ENCODE measurements at places on chromosomes 1 and 21. TPM values are rescaled to one million over a fixed set of nuclear protein-coding genes. Genes with fewer than 3 reads are reported as not detected.

The SFPQ gene
- total RNA-seq = 356 TPM

The PPP1R8 gene
- 39.5 TPM for total RNA-seq

The MAP3K7CL gene
- total RNA-seq = 2.7 TPM

The LAMC1 gene
- 0.02 TPM for total RNA-seq

DNA sequence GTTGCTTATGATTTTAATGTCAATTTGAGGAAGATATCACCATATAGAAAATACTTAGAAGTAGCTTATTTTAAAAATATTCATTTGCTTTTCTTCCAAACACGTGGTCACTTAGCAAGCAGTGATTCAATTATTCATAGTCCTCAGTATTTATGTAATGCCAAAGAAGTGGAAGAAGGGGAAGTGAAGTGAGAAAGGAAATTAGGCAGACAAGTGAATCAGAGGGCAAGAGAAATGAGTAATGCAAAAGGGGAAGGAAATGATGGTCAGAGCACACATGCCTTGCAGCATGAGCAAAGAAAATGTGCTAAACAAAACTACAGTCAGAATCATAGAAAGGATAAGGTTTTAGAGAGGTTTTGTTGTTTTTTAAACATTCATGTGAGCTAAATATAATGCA, 31.8 kb downstream of the SDCCAG8 start:
- no peak for DNase-seq

GRCh38 chr1:244920911-244921761, 56.8 kb upstream of the HNRNPU start:
- DNase-seq = no peak

DNA sequence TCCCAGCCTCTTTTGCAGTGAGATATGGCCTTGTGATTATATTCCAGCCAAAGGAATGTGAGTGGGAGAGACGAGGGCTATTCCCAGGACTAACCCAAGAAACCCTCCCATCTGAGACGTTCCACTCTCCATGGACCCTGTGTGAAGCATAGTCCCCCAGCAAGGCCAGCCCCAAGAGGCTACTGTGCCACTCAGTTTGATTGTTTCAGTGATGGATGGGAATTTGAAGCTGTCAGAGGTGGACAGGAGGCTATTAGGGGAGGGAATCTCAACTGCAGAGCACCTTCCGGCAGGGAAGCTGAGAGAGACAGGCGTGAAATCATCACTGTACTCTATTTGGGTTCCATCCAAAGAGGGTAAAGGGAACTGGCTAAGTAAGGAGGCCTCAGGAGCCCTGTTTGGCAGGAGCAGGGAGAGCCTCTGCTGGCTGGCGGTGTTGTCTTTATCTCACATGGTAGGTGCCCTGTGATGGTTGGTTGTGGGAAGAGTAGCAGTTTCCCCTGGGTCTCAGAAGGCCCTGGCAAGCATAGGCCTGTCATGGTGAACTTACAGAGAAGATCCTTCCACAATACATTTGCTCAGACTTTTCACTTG, 3.4 kb upstream of the TEX35 start:
- no peak for DNase-seq

GRCh38 chr1:35886577-35887431, 3.8 kb downstream of the AGO1 start:
- no peak for DNase-seq

GRCh38 chr1:241808265-241808664, 39.7 kb upstream of the EXO1 start:
- no peak for DNase-seq

- no peak for DNase-seq
Measured at GRCh38 chr1:195768936-195769335, 839.3 kb downstream of the KCNT2 start.

DNA sequence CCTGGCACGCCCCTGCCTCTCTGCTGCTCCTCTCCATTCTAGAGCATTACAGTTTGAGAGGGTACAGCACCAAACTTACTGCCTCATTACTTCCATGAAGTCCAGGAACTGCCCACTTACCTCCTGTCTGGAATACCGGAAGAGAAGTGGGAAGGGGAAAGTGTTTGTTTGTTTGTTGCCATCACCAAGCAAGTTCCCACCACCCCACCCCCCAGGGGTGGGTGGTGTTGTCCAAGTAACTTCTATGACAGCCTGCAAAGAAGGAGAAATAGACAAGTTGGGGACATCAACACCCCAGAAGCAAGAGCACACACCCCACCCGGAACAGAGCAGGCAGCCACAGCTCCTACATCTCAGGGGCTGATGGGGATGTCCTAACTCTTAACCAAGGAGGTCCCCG, 18.0 kb downstream of the OPTC start:
- DNase-seq = no peak
